Activated CD8-positive, alpha-beta memory T cell treated with anti-CD3 and anti-CD28 coated beads for 1 hour (primary cell): ENCODE measurements at places on chromosomes 1 and 21.

- no peak for DNase-seq
Observed at GRCh38 chr1:15570861-15571260, 14.0 kb downstream of the AGMAT start.

GRCh38 chr1:78649628-78650027 is at the start of gene IFI44:
Gene IFI44, plus strand, starts transcription at chr1:78649831. Its CDS starts 365 bp downstream, at chr1:78650196.
- DNase-seq = peak; percentile 53

DNA sequence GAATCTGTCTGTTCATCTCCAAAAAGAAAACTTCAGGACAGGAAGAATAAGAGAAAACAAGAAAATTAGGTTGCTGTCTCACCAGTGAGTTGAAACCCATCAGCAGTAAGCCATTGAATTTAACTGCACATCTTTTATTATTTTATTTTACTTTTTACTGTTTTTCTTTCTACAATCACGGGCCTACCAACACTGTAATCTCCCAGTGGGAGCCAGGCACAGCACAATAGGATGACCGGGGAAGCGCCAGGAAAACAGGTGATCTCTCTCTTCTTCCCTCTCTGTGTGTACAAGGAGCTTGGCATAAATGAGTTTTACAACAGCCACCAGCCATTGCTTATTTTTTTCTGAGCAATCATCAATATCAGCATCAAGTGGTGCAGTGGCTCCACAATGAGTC is 113.1 kb upstream of the ESRRG start:
- DNase-seq = no peak

DNA sequence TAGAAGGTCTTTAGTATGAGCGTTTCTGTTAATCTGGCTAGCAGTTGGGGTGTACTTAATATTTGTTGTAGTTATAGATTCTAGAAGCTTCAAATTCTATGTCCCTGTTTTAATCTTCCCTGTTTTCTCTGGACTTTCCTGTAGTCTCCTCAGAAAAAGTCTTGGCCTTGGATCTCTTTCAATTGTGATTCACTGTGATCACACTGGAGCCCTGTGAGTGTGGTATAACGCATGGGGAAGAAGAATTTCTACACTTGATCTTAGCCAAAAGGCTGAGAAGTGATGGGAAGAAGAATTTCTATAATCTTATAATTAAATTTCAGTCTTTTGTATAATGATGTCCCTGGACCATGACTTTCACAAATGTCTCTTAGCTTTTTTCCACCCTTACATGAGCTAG is 36.7 kb upstream of the COP1 start:
- DNase-seq = no peak

DNA sequence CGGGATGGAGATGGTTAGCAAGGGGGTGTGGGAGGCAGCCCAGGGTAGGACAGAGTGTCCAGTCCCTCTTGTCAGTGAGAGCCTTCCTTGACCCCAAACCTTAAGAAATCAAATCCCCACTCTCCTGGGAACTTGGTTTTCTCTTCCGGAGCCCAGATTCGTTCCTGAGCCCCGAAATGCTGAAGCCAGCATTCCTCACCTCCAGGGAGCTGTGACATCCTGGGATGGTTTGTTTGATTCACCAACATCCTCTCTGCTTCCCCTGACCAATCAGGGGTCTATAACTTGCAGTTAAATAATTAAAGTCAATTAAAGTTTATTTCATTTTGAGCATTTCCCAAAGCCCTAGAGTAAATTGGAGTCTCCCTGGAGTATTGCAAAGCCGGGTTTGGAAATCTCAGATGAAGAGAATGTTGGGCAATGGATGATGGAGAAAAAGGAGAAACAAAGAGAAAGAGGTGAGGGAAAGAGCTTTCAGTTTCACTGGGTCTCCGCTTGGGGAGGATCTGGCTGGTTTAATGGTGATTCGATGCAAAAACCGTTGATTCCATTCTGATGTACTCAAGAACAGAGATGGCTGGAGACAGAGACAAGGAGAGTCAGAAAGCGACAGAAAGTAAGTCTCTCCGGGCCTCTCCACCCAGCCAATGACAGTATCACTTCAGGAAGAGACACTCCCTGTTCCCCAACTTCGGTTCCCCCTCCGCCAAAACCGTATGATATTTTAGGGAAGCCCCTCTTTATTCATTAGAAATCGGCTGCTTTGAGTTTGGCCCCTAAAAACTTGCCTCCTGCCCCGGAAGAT is 12.8 kb upstream of the ALX3 start:
- DNase-seq = no peak

- no peak for DNase-seq
Observed at GRCh38 chr1:244265507-244265906, 186.2 kb downstream of the ADSS2 start.

- no peak for DNase-seq
Observed at GRCh38 chr1:185271921-185272320, 45.1 kb downstream of the IVNS1ABP start.

DNA sequence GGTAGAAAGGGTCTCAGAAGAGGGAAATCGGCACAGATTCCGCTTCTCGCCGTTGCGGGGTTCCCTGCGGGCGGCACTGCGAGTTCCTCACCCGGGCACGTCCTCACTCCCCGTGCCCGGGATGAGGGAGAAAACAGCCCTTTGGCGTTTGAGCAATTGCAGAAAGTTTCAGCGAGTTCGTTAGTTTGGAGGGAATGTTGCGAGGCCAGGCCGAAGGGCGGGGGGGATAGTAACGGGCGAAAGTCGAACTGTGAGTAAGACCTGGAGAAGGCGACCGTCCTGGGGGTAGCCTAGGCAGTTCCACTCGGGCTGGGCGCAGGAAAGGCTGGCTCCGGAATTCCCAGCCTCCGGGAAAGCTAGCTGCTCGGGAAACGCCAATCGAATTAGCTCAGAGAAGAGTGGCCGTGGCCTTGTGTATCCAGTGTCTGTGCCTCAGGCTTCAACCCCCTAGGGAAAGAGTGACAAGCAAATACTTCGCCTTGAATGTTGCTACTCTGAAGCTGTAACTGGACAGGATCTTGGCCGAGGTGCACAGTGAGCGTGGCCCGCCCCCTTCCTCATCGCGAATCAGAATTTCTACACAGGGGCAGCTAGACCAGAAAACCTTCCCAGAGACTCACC is 787 bp downstream of the PTGFR start:
- no peak for DNase-seq

DNA sequence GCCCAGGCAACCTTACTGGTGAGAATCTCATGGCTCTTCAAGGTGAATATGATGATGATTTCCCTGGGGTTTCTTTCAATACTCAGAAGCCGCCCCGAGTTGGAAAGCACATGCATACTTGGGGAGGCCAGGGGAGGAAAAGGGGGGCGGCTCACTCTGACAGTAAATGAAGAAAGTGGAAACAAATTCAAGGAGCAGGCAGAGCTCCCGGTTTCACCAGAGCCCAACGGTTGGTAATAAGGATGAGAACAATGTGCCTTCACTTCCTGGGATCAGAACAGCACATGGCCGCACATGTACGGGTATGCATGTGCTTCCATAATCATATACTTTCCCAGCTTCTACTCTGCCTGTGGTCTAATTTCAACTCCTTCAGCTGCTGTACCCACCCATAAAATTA is 3.8 kb upstream of the ARHGEF2 start:
- no peak for DNase-seq

DNA sequence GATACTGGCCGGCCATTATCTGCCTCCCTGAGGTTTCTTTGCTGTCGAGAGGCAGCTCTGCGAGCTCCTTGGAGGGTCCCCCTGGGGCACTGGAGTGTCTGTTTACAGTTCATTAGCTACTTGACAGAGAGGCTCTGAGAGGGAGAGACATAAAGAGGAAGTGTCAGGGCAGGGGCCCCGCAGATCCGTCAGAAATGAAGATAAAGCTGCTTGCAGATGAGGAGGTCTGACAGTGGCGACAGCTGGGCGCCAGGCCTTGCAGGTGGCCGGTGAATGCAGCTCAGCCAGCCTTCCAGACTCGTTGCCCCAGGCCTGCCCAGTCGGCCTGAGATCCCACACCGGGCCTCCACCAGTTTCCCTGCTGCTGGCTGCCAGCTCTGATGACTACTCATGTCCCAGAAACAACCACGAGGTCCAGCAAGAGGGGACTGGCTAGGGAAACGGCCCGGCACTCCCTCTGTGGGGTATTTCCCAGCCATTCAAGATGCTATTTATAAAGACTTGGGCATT is 84.7 kb downstream of the DISP3 start:
- DNase-seq = no peak

GRCh38 chr1:170510163-170510562 is 21.8 kb upstream of the GORAB start:
- DNase-seq = no peak

DNA sequence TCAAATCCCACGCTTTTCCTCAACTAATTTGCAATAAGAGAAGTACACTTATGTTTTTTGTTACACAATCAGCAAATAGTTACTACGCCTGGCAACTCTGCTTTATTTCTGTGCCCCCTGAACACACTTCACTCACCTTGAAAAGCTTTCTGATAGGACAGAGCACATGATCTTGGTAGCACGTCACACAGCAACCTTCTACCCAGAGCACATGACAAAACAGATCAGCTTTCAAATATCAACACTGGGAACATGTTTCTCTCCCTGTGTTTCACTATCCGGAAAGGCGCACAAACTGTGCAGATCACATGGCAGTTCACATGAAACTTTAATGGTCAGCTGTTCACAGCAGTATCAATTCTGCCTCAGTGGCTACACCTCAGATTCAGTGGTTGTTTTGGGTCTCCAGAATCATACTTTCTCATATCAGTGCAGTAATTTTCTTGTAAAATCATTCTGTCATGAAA is 2.2 kb downstream of the SLC19A2 start:
- DNase-seq = no peak

- no peak for DNase-seq
Observed at GRCh38 chr1:195105773-195106172, 1502.5 kb downstream of the KCNT2 start.

GRCh38 chr1:164320790-164321731 is 237.9 kb upstream of the PBX1 start:
- DNase-seq = no peak

GRCh38 chr1:225406976-225407725 is 20.7 kb downstream of the LBR start:
- DNase-seq = no peak

- DNase-seq = no peak
Observed at GRCh38 chr1:178360421-178360820, 136.3 kb downstream of the CLEC20A start.

DNA sequence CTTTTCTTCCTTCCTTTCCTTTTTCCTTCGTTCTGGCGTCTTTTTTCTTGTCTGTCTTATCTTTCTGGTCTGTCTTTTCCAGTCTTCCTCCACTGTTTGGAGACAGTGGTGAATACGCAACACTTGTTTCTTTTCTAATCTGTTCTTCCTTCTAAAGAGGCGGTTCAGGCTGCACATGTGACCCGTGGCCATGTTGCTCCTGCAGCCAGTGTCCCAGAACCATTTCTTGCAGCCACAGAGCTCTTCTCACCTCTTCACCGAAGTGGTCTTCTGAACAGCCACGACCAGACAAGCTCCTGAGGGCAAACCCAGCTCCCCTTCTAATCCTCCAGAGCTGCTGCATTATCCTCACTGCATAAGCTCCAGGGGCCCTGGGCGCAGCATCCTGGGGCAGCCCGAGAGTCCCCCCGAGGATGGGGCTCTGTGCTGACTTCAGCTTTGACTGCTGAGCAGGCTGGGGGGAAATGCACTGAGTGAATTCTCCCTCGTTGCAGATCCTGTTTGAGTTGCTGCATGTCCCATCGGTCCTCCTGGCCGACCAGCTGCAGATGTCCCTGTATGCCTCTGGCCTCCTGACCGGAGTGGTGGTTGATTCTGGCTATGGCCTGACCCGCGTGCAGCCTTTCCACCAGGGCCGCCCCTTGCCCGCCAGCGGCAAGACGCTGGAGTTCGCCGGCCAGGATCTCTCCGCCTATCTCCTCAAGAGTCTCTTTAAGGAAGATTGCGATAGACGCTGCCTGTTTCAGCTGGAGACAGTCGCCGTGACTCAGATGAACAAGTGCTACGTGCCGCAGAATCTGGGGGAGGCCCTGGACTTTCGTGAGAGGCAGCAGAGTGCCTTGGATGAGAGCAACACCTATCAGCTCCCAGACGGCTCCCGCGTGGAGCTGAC is 70.4 kb downstream of the ACTL8 start:
- DNase-seq = no peak

DNA sequence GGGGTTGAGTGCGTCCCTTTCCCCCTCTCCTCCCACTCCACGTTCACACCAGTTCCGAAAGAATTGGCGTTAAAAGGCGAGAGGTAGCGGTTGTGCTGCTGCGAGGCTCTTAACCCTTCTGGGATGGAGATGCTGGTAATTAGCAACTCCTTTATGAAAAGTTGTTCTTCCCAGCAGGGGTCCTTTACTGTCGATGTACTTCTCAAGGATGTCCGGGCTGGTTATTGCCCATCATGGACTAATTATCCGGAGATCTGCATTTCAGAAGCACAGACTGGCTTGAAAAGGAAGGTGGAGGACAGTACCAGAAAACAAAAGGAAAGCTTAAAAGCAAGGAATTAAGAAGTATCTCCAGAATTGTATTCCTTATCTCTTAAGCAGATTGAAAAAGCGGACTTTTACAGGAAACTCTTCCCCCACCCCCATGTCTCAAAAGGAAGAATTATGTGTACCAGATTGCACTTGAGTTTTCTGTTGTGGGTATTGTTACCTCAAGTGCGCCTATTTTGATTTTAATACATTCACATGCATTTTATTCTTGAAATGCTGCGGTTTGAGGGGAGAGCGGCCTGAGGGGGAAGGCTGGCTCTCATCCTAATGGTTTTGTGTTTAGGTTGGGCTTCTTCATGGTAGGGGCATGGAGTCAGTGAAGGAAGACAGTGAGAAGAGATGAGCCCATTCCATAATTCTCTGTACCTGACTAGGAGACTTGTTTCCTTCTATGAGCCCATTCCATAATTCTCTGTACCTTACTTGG is 1.5 kb downstream of the AK4 start:
- DNase-seq = no peak

DNA sequence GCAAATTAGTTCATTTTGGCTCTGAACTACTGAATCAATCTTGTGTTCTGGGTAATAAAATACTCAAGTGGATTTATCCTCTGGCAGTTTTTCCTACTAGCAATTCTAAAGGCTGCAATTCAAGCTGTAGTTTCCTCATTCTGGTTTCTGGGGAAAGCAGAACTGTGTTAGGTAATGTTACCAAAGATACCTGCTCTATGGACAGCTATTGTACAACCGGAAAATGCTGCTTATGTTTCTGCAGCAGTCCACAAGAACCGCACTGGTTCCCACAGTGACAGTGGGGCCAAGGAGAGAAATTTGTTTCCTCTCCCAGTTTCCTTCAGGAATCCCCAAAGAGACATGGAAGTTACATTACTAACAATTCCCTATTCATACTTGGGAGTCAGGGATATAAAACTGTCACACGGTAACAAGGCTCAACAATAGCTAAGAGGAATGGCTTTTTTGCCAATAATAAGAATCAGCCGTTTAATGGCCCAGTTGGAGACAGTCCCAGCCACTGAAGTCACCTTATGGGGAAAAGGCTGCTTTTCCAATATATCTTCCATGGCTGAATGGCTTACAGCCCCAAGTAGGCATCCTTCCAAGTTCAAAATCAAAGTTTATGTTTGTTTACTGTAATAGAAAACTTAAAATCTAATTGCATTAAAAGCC is 52.6 kb downstream of the PCNX2 start:
- DNase-seq = no peak

- no peak for DNase-seq
Observed at GRCh38 chr1:244155661-244156060, 104.6 kb downstream of the ZBTB18 start.
